ENCODE measurements at places on chromosomes 7 and 10.

GRCh38 chr7:70700941-70701425, 431.0 kb upstream of the GALNT17 start:
- no peak for DNase-seq

GRCh38 chr10:104589431-104589830, 51.7 kb upstream of the SORCS3 start:
- no peak for DNase-seq

DNA sequence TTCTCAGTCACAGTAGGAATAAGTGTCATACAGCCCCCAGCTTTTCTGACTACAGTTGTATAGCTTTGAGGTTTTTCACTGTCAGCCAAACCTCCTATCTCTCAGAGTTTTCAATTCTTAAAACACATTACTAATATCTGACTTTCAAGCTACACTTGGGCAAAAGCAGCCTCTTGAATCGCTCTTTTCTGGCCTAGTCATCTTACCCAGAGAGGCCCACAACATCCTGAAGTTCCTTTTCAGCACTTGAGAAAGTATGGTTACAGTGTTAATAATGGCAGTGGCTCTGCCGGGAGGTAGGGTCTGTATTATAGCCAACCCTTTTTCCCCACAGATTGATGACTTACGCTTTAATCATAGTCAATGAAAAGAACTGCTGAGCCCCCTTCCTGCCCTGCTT, 181.0 kb downstream of the LRRC4 start:
- no peak for DNase-seq

DNA sequence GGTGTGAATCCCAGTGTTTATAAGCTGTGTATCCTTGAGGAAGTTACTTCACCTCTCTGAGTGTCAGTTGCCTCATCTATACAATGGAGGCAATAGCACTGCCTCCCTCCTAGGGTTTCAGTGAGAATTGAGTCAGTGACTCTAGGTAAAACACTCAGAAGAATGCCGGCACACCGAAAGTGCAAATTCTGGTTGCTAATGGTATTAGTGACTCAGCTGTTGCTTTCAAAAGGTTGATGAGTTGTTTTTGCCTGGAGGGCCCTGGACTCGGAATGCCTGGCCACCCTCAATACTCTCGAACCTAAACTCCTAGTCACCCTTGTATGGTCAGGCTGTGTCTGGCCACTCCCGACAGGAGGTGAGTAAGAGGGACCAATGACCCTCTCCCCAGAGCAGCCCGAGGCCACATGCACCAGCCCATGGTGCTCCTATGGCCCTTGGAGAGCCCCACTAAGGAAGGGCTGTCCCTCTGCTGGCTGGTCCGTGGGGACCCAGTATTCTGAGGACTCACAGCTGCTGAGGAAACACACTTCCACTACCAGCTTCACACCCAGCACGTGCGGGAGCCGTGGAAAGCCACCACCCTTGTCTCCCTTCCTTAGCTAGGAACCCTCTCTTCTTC, 60.2 kb downstream of the CALML3 start:
- no peak for DNase-seq

GRCh38 chr10:76311752-76312636, 880.6 kb downstream of the LRMDA start:
- peak; percentile 13 for DNase-seq

- DNase-seq, result no peak
These were observed 27.1 kb downstream of the OGDH start for GRCh38 chr7:44633254-44634186.

DNA sequence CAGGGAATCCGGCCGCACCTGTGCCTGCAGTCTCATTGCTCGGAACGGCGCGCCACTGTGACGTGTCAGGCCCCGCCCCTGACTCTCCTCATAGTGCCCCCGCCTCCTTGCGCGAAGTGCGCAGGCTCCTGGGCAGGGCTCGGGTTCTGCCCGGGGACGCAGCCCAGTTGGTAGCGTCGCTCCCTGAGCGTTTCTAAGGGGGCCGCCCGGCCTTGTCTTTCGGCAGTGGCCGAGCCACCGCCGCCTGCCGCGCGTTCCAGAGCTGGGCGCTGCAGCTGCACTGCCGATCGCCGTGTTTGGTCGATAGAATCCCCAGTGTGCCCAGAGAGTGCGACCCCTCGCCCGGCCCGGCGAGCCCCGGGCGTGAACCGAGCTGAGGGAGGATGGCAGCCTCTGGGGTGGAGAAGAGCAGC, at the start of gene KLHL7:
Gene KLHL7, plus strand, starts transcription at position 142 of the 413 bp plus-strand sequence. Its CDS starts 242 bp downstream, at position 384.
- peak; percentile 91 for DNase-seq

DNA sequence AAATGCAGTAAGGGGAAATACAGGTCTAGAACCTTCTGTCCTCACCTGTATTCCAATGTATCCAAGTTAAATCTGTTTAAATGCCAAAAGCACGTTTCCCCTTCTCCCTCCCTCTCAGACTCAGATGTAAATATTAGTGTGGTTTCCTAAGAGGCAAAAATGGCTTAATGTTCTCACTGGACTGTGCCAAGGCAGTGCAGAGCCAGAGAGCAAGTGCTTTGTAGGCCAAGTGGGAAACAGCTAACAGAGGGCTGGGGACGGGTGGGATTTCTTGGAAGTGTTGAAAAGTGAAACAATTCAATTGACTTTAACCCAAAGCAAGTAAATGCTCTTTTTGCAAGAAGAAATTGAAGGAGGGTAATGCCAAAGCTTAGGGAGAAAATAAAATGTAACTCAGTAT, 103.1 kb downstream of the GSAP start:
- no peak for DNase-seq

DNA sequence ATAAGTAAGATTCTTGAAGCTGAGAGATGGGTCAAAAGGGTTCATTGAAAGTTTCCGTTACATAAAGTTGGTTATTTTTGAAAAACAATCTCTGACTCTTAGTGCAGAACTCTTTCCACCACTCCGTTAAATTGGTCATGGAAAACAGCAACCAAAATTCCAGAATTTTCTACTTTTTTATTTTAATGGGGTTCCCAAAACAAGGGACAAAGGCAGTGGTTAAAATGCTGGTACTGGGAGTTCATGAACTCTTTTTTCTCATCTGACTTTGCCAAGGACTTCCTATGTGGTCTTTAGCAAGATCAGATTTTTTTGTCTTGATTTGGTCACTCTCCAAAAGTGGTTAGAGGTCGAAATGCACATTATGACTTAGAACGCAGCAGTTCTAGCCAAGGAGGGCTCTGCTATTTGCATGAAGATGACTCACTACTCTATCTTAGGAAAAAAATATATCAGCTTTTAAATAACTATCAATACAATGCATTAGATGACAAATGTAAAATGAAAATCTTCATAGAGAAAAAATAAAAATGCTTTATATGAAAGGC, 145.7 kb downstream of the REEP3 start:
- DNase-seq, result no peak

GRCh38 chr10:29471544-29471859, 163.3 kb downstream of the SVIL start:
- DNase-seq, result no peak

DNA sequence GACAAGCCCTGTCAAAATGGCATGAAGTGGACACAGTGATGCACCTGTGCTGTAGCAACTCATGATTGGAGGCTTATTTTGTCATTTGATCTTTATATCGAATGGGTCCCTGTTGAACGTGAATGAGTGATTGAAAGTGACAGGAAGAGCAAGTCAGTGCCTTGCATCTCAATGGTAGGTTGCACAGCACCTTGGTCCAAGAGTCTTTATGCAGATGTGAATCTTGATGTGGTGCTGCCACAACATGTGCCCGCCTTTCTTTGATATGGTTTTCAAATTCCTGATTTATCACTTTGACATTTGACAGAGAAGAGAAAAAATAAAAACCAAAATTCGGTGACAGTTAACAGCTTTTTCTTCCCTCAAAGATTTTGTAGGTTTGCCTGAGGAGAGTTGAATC, 1182.4 kb downstream of the DNAJB9 start:
- no peak for DNase-seq

DNA sequence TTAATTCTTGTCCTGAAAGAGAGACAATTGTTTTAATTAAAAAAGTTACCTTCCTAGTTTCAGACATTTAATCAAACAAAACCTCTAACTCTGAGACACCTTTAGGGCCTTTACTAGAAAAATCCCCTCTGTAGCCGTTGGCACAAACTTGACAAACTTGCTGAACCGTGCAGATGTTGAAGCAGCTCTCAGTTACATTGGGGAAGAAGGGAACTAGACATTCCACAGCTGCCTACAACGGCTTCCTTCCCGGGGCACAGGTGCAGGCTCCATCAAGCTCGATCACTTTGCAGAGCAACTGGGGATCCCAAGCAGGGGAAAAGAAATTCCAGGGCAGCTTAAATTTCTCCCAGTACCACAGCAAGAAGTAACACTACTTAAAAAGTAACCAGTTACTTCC, 141.3 kb downstream of the SKAP2 start:
- DNase-seq, result no peak

GRCh38 chr7:3042861-3043489, 692 bp downstream of the CARD11 start:
- no peak for DNase-seq

- DNase-seq, result no peak
These were observed 553.3 kb downstream of the INHBA start for GRCh38 chr7:41149576-41149975.

- no peak for DNase-seq
These were observed 3.4 kb downstream of the TNRC18 start for GRCh38 chr7:5420067-5420880.

GRCh38 chr7:158676906-158677305, 27.7 kb downstream of the NCAPG2 start:
- no peak for DNase-seq
